ENCODE measurements at places on chromosomes 4 and X.

DNA sequence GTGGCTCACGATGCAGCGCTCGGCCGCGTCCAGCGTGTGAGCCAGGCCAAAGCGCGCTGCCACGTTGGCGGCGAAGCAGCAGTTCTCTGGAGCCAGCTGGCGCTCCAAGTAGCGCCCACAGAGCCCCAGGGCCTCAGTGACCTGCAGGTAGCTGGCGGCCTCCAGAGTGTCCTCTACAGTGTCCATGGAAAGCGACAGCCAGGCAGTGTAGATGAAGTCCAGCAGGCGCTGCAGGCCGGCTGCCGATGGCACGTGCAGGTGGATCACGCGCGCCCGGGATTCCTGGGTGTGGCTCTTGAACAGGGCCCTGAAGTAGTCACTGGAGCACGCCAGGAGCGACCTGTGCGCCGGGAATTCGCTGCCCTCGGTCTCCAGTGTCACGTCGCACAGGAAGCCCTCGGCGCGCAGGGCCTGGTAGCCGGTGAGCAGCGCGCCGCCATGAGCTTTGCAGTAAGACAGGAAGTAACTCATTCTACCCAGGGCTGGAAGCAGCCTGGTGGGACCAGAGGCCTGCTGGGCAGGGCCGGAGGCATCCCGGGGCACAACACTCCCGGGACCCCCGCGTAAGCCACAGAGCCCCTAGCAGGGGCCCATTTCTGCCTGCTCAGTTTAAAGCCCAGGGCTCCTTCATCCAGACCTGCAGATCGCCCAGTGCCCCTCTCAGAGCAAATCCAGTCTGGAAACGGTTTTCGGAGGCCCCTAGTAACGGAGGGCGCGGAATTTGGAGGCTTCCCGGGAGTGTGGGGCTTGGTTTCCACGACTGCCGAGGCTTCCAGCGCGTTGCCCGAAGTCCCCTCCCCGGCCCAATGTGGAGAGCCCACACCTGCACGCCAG, 595 bp downstream of the KLHL34 start:
- peak; percentile 27 for DNase-seq

GRCh38 chr4:22778547-22779163, 85.9 kb downstream of the GBA3 start:
- DNase-seq = no peak

DNA sequence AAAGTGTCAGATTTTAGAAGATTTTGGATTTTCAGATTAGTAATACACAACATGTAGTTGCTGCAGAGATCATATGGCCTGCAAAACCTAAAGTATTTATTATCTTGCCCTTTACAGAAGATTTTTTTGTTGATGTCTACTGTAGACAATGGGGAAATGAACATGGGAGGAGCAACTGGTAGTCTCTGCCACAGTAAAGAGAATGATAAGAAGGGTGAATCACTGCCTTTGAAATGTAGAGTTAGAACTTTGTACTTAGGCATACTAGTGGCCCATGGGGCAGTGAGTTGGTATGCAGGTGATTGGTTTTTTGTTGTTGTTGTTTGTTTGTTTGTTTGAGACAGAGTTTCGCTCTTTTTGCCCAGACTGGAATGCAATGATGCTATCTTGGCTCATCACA, 50.1 kb downstream of the GAB1 start:
- DNase-seq = no peak

DNA sequence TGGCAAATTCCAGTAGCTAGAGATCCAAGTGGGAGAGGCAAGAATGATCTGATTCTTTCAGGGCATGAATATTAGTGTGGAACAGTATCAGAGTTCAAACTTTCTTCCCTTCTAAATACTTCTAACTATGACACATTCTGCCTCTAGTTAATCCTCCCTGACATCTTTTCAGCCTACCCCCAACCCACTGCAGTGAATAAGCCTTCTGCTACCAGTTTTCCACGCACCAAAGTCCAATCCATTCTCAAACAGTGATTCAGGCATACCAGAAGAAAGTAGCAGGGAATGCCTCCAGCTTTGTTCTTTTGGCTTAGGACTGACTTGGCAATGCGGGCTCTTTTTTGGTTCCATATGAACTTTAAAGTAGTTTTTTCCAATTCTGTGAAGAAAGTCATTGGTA, 155.4 kb upstream of the FTHL17 start:
- DNase-seq = no peak

- DNase-seq = no peak
Observed at GRCh38 chr4:57053508-57053907, 56.7 kb downstream of the IGFBP7 start.

DNA sequence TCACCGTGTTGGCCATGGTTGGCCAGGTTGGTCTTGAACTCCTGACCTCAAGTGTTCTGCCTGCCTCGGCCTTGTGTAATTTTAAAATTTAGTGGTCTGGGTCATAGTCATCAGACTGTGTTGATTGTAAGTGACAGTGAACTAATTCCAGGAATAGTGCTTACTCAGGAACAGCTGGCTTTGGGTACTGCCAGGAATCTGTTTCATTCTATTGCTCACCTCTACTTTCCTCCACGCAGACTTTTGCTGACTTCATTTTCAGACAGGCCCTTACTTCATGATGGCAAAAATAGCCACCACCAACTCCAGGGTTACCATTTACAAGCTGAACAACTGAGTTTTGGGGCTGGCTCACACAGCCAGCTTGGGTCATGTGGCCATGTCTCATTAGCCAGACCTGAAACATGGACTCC, 54.6 kb downstream of the FNIP2 start:
- no peak for DNase-seq

DNA sequence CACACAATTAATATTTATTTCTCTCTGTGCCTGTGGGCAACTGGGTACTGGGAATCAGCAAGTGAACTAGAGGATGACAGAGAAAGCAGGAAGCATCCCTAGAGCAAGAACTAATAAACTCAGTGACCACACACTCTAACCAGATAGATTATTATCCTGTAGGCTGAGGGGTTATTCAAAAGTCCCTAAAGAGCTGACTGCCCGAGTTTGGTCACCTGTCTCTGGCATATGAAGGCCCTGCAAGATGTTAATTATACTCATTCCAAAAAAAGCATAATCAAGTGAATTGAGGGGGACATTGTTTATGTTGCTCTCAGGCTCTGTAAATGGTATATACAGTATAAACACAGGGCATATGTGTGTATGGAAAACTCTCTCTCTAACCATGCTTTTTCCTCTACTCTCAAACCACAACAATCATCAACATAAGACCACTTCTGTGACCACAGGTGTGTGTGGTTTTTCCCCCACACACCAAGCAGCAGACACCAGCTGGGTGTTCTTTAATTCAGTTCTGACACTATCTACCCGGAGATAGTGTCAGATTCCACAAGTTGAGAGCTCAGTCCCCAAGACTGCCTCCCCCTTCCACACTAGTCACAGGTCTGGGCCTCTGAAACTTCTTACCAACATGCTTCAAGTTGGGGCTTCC, 6.2 kb upstream of the HPSE start:
- DNase-seq = peak; percentile 20

DNA sequence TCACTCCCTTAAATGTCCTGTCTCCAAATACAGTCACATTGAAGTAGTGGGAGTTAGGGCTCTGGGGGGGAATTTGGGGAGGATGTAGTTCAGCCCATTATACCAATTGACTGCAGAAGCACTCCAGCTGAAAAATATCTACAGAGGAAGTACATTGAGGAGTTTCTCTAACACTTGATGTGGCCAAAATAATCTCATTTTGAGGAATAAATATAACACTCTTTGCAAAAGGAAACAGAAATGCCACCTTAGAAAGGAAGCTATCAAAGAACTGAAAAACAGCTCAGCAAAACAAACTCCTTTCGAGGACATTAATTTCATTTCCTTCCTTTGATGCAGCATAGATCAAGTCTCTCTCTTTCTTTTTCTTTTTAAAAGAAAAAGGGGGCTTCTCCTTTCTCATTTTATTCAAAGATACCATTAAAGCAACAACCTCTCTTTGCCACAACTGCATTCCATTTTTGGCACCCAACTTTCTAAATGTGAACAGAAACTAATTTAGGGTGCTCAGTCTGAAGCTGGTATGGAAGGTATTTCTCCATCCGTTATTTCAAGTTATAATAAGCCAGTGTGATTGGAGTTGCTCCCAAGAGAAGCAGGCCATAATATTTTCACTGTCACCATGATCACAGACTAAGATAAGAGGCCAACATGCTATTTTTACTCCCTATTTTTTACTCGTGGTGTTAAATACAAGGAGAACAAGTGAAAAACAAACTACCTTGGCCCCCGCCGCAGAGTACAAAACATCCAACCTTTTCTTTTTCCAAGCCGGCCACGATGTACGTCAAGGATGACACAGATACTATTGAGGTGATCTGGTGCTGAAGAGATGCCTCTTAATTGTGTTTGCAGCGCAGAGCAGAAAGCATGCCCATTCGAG, 230.4 kb upstream of the GATB start:
- DNase-seq = no peak

DNA sequence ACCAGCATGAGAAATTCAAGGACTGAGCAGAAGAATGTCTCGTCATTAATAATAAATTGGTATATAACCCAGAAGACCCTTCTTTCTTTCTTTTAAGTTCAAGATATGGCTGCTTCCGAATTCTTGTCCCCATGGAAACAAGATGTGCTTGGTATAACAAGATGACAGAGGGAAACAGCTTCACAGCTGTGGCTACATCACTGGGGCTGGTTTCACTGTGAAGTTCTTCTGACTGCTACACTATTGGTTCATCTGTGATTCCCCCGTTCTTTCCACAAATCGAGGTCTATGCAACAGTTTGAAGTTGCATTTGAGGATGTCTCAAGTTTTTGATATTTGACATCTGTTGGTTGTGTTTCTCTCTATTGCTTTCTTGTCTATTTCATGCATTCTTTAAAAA, 12.3 kb upstream of the DTHD1 start:
- DNase-seq = no peak

DNA sequence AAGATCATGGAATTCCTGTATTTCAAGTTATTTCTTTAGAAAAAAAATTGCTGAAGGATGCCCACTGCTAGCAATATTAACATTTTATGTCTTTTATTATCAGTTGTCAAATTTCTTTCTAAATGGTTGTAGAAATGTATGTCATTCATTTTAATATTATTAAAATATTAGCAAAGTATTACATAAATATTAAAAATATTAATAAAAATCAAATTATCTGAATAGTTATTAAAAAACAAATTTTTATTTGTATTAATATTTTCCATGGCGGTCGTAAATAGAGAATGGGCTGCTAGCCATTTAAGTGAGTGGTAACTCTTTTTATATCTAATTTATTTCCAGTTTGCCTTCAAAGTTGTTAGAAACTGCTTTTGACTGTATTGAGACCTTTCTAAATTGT, 72.2 kb downstream of the ATP10D start:
- DNase-seq = no peak

- peak; percentile 20 for DNase-seq
Observed at GRCh38 chrX:13473442-13474163, 95.8 kb upstream of the EGFL6 start.

DNA sequence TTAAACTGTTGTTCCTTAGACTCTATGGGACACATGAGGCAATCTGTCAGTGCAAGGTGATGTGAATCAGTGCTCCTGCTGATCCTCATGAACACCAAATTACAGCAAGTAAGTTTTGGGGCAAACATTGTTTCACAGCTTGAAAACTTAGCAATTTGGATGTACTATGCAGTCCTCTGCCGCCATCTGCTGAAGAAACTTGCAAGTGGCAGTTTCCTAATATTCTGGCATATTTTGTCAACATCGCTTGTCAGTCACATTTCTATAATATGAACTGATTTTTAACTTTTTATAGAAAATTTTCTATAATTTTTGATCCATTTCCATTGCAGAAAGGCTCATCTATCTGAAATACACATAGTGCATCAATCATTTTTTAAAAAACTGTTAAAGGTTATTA, 56.3 kb downstream of the ZAR1 start:
- DNase-seq = no peak

- DNase-seq = no peak
Observed at GRCh38 chr4:61318431-61318830, 118.3 kb downstream of the ADGRL3 start.

DNA sequence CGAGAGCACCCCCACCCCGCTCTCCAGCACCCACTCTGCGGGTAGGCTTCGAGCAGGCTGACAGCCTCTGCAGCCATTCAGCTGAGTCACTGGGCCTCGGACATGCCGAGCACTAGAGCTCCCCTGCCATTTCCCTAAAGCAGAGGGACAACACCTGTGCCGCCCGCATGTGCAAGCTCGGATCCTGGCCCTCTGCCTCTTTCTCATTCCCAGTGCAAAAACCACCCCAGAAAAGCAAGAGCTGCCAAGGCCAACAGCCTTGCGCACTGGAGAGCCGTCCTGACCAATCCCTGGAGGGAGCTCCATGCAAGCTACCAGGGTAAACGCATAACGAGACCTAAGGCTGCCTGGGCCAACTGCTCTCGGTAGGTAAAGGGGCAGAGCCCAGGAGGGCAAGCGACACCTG, 5.3 kb downstream of the HCFC1 start:
- DNase-seq = no peak

- no peak for DNase-seq
Observed at GRCh38 chr4:155173371-155173770, 35.1 kb upstream of the NPY2R start.

GRCh38 chr4:13966231-13967195, 339.0 kb upstream of the BOD1L1 start:
- DNase-seq = no peak

GRCh38 chrX:72347366-72347765, 41.7 kb upstream of the CITED1 start:
- no peak for DNase-seq

DNA sequence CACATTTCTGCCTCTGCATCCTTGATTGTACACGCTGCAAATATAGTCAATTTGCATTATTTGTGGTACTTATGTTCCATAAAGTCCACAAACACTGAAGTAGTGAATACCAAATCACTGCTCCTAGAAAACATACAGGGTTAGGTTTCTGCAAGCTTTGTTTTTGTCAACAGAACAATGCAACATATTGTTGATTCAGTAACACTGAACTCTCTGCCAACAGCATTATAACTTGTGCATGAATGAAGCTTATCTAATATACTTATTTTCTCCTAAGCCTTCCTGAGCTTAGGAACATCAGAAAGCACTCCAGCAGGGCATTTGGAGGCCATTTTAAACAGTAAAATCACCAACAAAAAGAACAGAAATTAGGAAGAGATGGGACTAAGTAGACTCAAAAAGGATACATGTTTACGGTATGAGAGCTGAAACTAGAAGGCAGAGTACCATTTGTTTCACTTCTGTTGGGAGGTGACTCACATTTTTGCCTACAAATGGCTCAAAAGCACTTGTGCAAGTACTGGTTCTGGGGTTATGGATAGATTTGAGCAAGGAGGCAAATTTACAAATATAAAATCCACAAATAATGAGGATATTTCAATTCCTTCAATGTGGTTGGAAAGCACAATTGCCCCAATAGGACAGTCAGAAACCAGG, 14.1 kb downstream of the COX18 start:
- no peak for DNase-seq

DNA sequence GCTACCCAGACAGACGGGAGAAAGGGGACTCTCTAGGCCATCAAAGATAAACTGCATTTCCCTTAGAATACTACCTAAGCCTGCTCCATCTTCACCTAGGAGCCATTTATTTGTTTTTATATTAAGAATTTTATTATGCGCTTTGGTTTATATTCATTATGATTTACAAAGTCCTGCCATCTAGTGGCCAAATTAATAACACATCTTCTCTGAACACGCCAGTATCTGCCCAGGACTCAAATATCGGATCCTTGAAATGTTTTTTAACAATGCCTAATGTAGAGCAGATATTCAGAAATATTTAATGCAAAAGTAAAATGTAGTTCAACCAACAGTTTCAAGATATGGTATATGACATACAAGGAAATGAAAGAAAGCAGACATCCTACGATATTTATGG, 20.8 kb upstream of the PRPS2 start:
- no peak for DNase-seq

Measured in activated T-cell treated with anti-CD3 and anti-CD28 coated beads, Interleukin-2, amount 50 U/mL, for 1 hour (primary cell).